ENCODE measurements at places on chromosomes 16 and 17.

GRCh38 chr16:82639263-82639662, 12.5 kb downstream of the CDH13 start:
- DNase-seq, result no peak

GRCh38 chr17:62804822-62805221, 3.3 kb downstream of the MARCHF10 start:
- no peak for DNase-seq

- no peak for DNase-seq
Measured at GRCh38 chr16:23172994-23173393, 9.6 kb upstream of the SCNN1G start.

DNA sequence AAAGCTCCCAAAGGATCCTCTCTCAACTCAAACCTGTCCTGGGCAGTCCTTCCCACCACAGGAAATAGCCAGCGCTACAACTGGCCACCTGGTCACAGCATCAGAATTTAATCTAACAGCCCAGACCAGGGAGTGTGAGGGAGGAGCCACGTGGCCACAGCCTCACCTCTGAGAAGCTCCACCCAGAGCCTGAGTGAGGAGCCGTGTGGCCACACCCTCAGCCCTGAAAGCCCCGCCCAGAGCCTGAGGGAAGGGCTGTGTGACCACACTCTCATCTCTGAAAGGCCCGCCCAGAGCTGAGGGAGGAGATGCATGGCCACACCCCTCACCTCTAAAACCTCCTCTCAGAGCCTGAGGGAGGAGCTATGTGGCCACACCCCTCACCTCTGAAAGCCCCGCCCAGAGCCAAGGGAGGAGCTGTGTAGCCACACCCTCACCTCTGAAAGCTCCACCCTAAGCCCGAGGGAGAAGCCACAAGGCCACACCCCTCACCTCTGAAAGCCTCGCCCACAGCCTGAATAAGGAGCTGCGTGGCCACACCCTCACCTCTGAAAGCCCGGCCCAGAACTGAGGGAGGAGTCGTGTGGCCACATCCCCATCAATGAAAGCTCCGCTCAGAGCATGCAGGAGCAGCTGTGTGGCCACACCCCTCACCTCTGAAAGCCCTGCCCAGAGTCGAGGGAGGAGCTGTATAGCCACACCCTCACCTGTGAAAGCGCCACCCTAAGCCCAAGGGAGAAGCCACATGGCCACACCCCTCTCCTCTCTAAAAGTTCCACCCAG, 28.6 kb downstream of the SLC38A8 start:
- DNase-seq, result no peak

DNA sequence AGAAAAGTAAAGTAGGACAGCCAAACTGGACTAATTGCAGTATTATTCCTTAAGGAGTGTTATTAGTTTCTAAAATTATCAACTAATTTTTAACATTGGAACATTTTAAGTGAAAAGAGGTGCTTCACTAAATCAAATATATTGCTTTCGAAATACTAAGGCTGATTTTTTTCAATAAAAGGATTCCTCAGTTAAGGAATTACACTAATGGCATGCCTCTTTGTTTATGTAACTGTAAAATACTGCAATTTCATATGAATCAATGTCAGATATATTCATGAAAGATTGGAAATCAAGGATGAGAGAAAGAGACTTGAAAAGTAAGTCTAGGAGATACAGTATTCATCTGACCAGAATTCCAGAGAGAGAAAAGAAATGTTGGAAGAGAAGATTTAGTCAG, 129.8 kb downstream of the TANC2 start:
- DNase-seq, result no peak

GRCh38 chr16:58027161-58027915, 1.8 kb downstream of the MMP15 start:
- DNase-seq, result no peak

GRCh38 chr17:63505341-63505740, 17.8 kb upstream of the KCNH6 start:
- DNase-seq, result no peak

DNA sequence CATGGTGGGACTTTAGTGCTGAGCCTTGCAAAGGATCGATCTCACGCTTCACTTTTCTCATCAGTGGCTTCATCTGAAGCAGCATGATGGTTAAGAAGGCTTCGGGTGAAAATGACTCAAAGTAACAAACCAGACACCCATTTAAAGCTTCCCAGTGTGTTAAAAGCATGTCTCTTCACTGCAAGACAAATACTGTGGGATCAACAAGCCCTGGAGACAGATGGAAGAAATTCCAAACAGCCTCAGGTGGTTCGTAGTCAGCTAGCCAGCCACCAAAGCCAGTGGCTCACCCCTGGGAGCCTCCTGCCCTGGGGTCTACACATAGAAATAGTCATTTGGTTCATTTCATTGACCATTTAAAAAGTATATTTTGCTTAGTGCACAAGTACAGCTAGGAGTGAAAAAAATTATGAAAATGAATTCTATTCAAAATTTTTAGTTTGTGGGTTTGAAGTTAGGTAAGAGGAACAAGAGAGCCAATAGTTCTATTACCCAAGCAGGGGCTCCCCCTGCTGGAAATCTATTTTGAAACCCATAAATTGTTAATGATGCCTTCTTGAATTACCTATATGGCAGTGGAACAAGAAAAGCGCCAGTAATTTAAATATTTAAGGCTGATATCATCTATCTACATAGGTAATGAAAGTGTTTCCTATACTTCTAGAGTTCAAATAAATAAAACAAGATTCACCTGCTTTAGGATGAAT, 51.6 kb downstream of the PMP22 start:
- no peak for DNase-seq

DNA sequence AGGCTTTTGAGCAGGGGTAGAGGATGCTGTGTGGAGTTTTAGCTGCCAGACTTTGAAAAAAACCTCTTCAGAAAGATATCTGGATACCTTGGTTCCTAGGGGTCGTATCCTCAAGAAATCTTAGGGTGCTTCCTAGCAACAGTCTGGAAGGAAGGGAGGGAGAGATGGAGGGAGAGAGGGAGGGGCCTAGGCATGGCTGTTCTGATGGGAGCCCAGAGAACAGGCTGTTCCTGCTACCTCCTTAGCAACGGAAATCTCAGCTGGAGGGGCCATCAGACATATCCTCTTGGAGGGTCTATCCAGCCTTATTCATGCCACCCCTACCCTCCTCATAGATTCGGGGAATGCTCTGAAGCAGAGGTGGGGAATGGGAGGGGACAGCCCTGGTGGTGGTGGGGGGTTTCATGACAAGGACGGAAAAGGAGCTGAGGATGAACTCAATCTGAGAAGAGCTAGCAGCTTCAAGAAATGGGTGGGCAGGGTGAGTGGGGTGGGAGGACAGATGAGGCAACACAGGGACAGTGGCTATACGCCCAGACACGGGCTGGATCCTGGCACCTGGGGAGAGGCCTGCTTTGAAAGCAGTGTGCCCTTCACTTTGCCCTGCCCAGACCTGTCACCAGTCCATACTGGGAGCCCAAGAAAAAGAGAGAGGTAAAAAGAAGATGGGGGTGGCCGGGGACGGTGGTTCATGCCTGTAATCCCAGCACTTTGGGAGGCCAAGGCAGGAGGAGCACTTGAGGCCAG, 2.9 kb upstream of the THRA start:
- DNase-seq, result no peak

DNA sequence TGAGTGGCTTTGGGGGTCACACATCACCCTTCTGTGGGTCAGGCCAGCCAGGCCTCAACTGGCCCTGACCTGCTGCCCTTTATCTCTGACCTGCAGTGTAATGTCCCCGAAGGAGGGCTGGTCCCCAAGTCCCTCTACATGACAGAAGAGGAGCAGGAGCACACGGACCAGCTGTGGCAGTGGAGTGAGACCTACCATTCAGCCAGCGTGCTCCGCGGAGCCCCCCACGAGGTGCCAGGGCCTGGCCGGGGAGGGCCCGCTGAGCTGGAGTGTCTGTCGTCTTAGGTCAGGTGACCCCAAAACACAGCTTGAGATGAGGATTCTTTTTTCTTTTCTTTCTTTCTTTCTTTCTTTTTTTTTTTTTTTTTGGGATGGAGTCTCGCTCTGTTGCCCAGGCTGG, 26.5 kb downstream of the NAGPA start:
- DNase-seq, result no peak

DNA sequence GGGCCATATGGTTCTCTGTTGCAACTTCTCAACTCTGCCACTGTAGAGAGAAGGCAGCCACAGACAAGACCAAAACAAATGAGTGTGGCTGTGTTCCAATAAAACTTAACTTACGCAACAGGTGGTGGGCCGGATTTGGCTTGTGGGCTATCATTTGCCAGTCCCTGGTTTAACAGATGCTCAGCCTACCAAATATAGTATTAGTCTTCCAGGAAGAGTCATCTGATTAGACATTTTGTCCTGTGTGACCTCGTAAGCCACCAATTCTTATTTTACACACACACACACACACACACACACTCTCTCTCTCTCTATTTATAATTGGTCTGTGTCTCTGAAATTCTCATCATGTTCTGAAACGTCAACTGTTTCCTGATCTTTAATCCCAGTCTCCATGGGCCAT, 245.9 kb downstream of the XYLT1 start:
- no peak for DNase-seq

GRCh38 chr17:74554909-74555308, 9.0 kb upstream of the CD300C start:
- DNase-seq, result no peak

DNA sequence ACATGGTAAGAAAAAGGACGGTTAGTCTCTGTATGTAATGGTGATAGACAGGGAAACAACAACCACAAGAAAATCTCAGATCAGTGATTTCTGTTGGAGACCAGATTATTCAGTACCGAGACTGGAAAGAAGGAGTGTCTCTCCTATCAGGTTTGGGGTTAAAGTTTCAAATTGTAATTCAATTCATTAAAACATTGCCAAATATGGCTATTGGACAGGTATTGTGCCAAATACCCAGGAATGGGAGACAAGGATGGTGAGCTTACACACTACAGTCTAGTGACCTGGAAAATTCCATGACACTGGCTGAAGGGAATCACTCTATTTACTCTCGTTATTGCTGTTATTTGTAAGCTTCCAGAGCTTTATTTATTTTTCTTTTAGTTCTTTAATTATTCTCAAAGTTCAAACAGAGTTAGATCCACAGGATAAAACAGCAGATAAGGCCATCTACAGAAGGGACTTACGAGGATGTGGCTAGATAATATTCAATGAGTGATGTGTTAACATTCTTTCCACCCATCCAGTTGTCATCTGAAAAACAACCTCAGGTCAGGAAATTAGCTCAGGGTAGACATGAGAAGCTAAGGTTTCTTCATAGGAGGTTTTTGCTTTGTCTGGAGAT, 25.1 kb upstream of the MMD start:
- no peak for DNase-seq

DNA sequence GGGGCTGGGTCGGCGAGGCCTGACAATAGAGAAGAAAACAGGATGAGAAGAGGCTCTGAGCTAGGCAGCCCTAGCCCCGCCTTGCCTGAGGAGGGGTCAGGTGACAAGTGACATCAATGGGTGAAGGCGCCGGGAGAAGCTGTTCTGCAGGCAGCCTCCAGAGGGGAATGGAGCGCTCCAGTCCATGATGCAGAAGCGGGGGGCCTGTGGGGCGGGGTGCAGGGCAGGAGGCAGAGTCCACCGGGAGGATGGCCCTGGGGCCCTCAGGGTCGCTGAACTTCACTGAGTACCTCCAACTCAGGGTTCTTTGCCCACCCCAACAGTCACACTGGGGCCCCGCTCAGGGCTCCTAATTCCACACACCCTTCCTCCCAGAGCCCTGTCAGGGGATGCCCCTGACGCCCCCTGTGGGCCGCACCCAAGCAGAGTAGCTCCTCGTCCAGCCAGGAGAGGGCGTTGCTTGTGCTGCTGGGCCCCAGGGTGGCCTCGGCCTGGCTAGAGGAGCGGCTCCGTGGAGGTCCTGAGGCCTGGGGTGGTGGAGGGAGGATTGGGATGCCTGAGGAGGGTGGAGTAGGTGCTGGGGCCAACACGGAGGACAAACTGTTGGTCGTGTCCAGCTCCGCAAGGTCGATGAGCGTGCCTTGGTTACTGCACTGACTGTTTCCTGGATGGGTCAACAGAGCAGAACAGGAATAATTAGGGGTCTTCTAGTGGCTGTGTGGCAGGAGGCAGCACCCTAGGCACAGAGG, 20.8 kb downstream of the GGA3 start:
- DNase-seq, result no peak

- DNase-seq, result no peak
Measured at GRCh38 chr17:77660524-77660923, 298.0 kb upstream of the TNRC6C start.

- no peak for DNase-seq
Measured at GRCh38 chr17:61465550-61466237, 13.5 kb downstream of the TBX4 start.

GRCh38 chr17:80789356-80789902, 202.2 kb upstream of the CHMP6 start:
- DNase-seq, result no peak

DNA sequence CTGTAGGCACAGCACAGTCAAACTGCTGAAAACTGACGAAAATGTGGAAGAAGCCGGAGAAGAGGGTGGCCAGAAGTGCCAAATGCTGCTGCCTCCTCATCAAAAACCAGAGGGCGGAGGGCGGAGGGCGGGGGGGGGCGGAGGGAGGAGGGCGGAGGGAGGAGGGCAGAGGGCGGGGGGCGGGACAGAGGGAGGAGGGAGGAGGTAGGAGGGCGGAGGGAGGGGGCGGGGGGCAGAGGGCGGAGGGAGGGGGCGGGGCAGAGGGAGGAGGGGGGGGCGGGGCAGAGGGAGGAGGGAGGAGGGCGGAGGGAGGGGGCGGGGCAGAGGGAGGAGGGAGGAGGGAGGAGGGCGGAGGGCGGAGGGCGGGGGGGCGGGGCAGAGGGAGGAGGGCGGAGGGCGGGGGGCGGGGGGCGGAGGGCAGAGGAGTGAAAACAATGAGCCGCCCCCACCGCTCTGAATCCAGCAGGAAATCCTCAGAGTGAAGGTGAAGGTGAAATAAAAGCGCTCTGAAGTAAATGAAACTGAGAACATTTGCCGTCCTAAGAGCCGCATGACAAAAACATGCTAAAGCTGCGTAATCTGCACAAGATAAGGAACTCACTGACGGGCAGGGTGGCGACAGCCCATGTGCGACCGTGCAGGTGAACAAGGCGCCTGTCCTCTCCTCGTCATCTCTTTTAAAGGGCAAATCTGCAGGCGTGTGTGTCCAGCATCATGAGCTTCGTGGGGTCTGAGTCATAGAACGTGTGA, 22.6 kb upstream of the CBFA2T3 start:
- no peak for DNase-seq
